CD4-positive, alpha-beta T cell treated with Interleukin-12 subunit alpha and Interleukin-12 subunit beta, for 1 hour (primary cell): ENCODE measurements at places on chromosomes 3 and 15.

GRCh38 chr15:61036136-61036535, 193.0 kb downstream of the RORA start:
- DNase-seq = no peak

- no peak for DNase-seq
These were observed 266.5 kb upstream of the CADM2 start for GRCh38 chr3:84692261-84692660.

GRCh38 chr3:126274735-126275619, 82.2 kb downstream of the KLF15 start:
- no peak for DNase-seq

GRCh38 chr3:50340448-50341329, at the start of gene RASSF1:
RASSF1 (minus strand) TSS chr3:50340836; CDS start chr3:50340805, 31 bp downstream.
- DNase-seq = peak; percentile 76

GRCh38 chr3:105653868-105654267, 214.9 kb downstream of the CBLB start:
- DNase-seq = no peak

GRCh38 chr3:43782541-43782940, 91.8 kb downstream of the ABHD5 start:
- DNase-seq = no peak
